ENCODE measurements at places on chromosomes 16 and 17. TPM values are rescaled to one million over a fixed set of nuclear protein-coding genes. Genes with fewer than 3 reads are reported as not detected.
A peak's percentile ranks its signal among the peaks of the same experiment; 100 is the strongest.

DNA sequence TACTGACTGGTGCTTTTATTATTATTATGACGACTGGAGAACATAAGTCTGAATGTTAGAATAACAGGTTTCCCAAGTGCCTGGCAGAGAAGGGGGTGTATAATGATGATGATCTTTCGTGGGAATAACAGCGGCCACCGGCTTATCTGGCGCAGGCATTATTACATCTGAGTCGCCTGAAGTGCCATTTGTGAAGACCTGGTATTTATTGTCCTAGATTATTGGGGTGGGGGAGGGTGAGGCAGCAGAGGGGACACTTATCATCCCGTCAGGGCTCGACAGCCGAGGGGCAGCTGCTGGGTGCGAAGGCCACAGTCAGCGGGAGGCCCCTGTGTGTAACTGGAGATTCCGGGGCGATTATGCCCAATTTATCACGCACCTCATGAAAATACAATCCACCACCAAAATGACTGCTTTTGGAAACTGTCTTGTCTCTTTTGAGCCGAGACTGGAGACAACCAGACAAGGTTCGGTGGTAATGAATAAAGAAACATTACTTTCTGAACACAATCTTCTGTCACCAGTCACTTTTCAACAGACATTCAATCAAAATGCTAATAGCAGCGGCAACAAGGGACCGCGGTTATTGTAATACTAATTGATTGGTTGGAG lies 199.3 kb downstream of the CCDC182 start:
- no peak for DNase-seq

DNA sequence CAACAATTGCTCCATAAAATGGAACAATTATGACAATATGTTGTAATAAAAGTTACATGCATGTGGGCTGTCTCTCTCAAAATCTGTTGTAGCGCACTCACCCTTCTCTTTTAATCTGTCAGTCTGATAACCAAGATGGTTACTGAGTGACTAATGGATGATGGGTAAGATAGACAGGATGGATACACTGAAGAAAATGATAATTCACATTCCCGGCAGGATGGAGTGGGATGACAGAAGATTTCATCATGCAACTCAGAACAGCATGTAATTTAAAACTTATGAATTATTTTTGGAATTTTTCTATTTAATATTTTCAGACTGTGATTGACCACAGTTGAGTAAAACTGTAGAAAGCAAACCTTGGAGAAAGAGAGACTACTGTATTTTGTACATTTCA lies 30.5 kb downstream of the CDH13 start:
- no peak for DNase-seq

GRCh38 chr16:87200637-87201036 lies 116.6 kb downstream of the C16orf95 start:
- DNase-seq, result no peak

ATP1B2 gene
- not detected for total RNA-seq

KRT9 gene
- not detected for total RNA-seq

GRCh38 chr17:8481703-8482102 lies 46.0 kb downstream of the NDEL1 start:
- DNase-seq, result no peak

SLC6A2 gene
- not detected for total RNA-seq

SYCE1L gene
- total RNA-seq, result 15.8 TPM

WDR81 gene
- 48.4 TPM for total RNA-seq

- peak; percentile 83 for DNase-seq
Observed at GRCh38 chr17:50919321-50920040, 53.3 kb upstream of the TOB1 start.

OTOA gene
- total RNA-seq, result not detected

- DNase-seq, result peak; percentile 72
Observed at GRCh38 chr17:29140051-29140621, 40.1 kb downstream of the MYO18A start.

SLX4 gene
- total RNA-seq, result 5.4 TPM

GRCh38 chr16:75085556-75085955 lies 31.0 kb downstream of the LDHD start:
- DNase-seq, result no peak

CFAP97D1 gene
- total RNA-seq, result not detected

DNA sequence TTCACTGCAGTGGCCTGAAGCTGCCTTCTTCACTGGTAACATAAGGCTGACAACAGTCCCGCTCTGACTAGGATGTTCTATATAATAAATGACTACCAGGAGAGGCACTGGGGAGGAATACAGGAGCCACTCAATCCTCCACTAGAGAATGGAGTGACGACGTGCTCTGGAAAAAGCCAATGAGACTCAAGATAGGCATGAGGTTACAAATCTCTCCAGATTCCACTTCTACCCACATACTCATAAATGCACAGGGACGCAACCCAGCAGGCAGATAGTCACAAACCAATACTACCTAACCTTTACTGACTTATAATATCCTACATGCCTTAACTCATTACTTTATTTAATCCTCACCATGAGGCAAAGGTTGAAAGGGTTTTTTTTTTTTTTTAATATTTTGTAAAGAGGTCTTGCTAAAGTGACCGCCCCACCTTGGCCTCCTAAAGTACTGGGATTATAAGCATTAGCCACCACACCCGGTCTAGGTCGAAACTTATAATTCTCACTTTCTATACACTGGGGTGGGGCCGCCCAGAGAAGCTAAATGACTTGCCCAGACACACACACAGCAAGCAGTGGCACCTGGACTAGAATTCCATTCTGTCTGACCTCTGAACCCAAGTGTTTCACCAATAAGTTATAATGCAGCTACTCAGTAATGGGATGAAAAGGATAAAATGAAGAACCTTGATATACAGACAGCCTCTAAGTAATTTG lies 33.7 kb downstream of the TOM1L2 start:
- no peak for DNase-seq

DNA sequence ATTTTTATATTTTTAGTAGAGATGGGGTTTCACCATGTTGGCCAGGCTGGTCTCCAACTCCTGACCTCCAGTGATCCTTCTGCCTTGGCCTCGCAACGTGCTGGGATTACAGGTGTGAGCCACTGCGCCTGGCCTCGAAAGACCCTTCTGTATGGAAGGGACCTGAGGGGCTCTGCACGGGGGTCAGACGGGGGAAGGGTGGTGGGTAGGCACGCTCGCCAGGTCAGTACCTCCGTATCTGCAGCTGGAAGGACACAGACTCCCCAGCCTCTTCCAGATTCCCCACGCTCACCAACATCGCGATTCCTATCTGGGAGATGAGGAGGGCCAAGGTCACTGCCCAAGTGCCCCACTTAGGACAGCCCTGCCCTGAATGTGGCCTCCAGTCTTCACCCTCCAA lies 12.7 kb downstream of the ITGA2B start:
- no peak for DNase-seq

- DNase-seq, result no peak
Observed at GRCh38 chr16:30907064-30907463, 10.7 kb downstream of the CTF1 start.

NPIPB6 gene
- total RNA-seq, result 3.0 TPM

DNA sequence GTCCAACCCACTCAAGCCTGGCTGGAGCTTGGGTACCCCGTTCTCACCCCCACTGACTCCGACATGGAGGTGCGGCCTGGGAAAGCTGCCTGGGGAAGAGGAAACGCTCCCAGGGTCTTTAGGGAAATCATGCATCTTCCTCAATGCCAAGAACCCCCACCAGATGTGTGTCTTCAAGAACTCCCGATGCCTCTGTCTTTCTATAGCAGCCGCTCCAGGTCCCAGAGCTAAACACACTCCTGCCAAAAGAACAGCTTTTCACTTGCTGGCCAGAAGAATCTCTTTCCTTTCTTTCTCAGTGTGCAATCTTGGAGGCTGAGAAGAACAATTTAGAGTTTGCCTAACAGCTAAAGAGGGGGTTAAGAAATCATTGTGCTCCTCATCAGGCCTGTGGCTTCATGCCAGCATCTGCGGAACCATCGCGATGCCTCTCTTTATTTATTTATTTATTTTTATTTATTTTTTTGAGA lies 41.1 kb upstream of the MTSS2 start:
- no peak for DNase-seq

DNA sequence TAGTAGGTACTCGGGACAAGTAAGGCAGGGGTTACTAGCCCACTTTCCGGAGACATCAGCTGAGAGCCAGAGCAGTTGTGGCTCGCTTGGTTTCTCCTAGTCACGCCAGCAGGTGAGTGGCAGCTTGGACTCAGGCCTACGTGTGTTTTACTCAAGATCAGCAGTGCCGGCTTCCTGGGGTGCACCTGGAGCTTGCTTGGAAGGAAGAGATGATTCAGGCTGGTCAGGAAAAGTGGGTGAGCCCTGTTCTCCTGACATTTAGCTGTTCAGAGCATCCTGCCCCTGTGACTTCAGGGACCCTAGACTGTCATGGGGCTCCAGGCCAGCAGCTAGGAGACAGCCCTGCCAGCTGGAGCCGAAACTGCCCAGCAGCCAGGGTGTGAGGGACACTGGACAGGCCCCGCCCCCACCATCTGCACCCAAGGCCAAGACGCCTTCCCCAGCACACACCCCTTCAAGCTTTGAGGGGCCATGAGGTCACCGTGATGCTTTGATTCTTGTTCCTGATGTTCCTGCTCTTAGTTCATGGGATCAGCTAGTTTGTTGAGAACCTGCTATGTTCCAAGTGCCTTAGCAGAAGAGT lies 238.0 kb upstream of the CIBAR2 start:
- no peak for DNase-seq

- no peak for DNase-seq
Observed at GRCh38 chr16:57268804-57269800, 15.4 kb downstream of the PLLP start.

GRCh38 chr16:1184156-1184868 lies 31.4 kb downstream of the CACNA1H start:
- DNase-seq, result no peak

- no peak for DNase-seq
Observed at GRCh38 chr16:72921620-72922019, 126.3 kb downstream of the ZFHX3 start.

DNA sequence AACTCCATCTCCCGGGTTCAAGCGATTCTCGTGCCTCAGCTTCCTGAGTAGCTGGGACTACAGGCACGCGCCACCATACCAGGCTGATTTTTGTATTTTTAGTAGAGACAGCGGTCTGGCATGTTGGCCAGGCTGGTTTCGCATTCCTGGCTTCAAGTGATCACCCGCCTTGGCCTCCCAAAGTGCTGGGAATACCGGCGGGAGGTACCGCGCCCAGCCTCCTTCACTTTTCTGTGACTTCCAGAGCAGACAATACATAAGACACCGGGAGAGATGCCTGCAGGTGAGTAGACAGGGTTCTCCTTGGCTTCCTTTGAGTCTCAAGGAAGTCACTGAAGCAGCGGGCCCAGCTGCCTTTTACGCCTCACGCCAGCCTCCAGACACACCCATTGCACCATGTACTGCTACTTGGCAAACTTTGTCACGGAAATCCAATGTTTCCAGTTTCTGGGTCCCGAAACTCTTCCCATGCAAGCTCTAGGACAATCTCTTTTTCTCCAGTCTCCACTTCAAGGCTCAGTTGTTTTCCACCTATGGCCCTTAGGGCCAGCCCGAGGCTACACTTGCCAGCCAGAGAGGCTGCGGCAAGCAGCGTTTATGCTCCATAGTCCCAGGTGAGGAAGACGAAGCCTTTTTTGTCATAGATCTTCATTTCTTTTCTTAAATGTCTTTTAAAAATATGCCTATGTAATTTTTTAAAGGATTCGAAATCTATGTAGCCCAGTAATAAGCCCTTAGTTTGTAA lies 886 bp upstream of the OR1F1 start:
- no peak for DNase-seq

NECAB2 gene
- not detected for total RNA-seq

GRCh38 chr16:28104404-28104803 lies 40.9 kb upstream of the GSG1L start:
- no peak for DNase-seq

DNA sequence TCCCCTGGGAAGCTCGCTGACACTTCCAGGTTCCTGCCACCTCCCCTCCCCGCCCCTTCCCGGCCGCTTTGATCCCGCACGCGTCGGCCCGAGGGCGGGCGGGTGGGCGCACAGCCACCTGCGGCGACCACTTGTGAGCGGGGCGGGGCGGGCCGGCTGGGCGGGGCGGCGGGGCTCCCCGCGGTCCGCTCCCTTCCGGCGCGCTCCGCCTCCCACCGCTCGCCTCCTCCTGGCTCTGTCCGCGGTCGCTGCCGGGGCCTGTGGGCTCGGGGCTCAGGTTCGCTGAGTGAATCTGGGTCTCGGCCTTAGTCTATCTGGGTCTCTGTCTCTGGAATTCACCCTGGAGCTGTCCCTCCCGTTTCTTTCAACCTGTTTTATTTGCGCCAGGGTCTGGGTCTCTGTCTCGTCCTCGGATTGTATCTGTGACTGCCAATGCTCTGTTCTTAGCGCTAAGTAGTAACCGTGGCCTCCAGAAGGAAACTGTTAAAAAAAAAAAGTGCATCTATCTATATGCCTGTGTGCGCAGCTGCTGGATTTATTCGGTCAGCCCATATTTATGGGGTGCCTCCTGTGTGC lies 2.7 kb upstream of the HES7 start:
- peak; percentile 53 for DNase-seq

DNA sequence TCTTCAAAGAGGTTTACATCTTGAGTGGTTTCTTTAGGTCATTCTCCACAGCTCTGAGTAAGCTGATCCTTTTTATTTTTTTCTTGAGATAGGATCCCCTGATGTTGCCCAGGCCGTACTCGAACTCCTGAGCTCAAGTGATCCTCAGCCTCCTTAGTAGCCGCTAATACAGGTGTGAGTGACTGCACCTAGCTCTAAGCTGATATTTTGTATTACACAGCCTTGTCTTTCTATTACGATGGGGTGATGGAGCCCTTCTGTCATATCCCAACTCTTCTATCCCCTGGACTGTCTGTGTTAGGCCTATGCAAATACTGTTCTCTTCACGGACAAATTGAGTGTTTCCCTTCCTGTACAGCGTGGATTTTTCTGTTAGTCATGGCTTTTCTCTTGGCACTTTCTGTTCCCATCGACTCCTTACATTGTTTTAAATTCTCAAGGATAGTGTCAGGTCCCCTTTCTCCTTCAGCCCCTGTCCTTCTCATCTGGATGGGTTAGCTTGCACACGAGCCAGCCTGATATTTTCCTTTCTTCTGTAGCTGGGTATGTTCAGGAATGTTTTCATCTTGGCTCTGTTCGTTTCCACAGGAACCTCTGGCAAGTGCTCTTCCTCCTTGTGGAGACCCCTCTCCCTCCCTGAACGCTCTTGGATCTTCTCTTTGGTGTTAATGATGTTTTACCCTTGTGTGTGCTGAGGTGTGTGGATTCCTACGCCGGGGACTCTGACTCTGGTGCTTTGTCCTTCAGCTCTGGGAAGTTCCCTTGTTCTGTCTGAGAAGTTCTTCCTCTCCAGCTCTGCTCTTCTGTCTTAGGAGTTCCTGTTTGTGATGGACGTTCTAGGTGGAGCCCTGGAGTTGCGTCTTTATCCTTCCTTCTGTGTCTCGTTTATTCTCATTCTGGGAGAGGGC lies 2.3 kb downstream of the BANP start:
- no peak for DNase-seq

- no peak for DNase-seq
Observed at GRCh38 chr16:70659953-70660671, 13.8 kb downstream of the IL34 start.

KRT27 gene
- not detected for total RNA-seq

CACNG1 gene
- total RNA-seq, result not detected

GRCh38 chr17:2416010-2416734 lies 15.3 kb upstream of the MNT start:
- peak; percentile 82 for DNase-seq

SCARF1 gene
- total RNA-seq, result 1.5 TPM

GRCh38 chr16:89958068-89958467 lies 9.5 kb downstream of the DEF8 start:
- DNase-seq, result no peak

GRCh38 chr17:79800325-79801155 lies 3.7 kb upstream of the CBX8 start:
- peak; percentile 61 for DNase-seq
